Stimulated activated CD8-positive, alpha-beta memory T cell treated with anti-CD3 and anti-CD28 coated beads, Interleukin-4, amount 100 ng/mL, for 1 hour (primary cell): ENCODE measurements at places on chromosomes 5 and 9.

DNA sequence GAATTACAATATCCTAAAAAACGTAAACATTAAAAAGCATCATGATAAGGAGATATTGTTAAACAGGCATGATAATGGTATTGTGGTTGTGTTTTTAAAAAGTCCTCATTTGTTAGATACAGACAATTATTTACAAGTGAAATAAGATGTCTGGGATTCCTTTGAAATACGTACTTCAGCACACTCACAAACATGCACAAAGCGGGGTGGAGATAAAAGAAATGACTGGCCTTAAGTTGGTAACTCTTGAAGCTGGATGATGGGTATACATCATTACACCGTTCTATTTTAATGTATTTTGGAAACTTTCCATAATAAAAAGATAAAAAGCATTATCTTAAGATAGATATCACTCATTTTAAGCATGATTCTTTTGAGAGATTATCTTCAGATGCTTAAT is 1.0 kb downstream of the FAM200C start:
- DNase-seq: no peak

DNA sequence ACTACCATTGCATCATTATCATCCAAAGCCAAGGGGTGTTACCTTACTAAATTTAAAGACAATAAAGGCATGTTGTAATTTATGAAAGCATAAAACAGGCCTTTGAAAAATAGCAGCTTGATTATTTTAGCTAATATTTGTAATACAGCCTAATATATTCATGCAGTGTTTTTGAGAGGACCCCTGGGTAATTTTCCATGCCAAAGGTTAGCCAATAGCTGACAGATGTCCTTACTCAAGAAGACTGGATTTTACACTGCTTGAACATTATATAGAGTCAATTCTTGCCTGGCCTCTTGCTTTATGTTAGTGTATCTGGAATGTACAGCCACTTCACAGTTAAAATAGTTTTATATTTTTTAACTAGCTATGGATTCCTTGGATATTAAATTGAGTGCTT is 337.8 kb upstream of the PAPPA start:
- no peak for DNase-seq

- DNase-seq: peak; percentile 1
Measured at GRCh38 chr5:100430268-100431195, 104.6 kb upstream of the FAM174A start.

GRCh38 chr5:59116231-59116865 is 533.5 kb downstream of the RAB3C start:
- DNase-seq: no peak

DNA sequence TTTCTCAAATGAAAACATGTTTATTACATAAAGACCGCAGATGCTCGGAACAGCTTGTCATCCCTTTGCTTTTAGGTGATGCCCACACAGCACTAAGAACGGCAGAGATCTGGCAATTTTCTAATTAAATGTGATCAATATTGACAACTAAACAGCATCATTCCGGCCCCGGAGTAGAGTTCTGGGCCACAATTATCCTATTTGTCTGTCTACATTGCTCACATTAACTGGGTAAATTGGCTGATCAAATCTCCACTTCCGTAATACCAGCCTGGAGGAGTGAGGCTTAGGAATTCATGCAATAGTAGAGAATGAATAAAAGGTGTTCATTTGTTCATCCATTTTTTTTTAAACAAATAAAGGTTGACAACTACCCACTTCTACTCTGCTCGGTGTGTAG is 245.1 kb upstream of the C9orf72 start:
- DNase-seq: no peak

- no peak for DNase-seq
Measured at GRCh38 chr9:129803676-129804060, 684 bp downstream of the TOR1B start.

DNA sequence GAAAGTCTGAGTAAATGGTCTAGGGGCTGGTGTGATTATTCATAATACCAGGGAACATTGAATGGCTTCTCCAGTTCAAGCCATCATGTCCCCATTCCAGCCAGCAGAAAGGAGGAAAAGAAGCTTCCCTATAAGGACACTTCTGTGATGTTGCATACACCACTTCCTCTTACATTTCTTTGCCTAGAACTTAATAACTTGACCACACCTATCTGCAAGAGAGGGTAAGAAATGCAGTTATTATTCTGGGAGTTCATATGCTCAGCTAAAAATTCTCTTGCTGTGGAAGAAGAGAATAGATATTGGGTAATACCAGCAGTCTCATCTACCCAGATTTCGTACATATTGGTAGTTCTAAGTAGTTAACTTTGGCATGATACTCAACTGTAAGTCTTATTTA is 166.1 kb downstream of the SLC28A3 start:
- DNase-seq: no peak
